ENCODE measurements at places on chromosomes 16 and 17.

DNA sequence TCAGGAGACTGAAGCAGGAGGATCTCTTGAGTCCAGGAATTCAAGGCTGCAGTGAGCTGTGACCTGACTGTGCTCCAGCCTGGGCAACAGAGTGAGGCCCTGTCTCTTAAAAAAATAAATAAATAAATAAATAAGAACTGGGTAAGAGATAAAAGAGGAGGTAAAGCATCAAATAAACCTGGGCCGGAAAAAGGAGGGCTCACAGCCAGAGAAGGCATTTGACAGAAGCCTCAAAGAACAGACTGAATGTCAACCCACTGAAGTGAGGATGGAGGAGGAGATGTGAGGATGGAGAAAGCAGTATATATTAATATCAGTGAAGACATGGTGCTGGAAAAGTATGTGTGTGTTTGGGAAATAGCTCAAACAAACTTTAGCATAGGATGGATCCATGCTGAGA, 6.1 kb downstream of the NOG start:
- DNase-seq = no peak

GRCh38 chr17:14289162-14289561, 11.7 kb upstream of the HS3ST3B1 start:
- DNase-seq = no peak

GRCh38 chr17:74631468-74632450, 8.2 kb upstream of the CD300E start:
- peak; percentile 40 for DNase-seq

- DNase-seq = peak; percentile 96
Measured at GRCh38 chr16:86387468-86388440, 122.6 kb upstream of the FOXF1 start.

DNA sequence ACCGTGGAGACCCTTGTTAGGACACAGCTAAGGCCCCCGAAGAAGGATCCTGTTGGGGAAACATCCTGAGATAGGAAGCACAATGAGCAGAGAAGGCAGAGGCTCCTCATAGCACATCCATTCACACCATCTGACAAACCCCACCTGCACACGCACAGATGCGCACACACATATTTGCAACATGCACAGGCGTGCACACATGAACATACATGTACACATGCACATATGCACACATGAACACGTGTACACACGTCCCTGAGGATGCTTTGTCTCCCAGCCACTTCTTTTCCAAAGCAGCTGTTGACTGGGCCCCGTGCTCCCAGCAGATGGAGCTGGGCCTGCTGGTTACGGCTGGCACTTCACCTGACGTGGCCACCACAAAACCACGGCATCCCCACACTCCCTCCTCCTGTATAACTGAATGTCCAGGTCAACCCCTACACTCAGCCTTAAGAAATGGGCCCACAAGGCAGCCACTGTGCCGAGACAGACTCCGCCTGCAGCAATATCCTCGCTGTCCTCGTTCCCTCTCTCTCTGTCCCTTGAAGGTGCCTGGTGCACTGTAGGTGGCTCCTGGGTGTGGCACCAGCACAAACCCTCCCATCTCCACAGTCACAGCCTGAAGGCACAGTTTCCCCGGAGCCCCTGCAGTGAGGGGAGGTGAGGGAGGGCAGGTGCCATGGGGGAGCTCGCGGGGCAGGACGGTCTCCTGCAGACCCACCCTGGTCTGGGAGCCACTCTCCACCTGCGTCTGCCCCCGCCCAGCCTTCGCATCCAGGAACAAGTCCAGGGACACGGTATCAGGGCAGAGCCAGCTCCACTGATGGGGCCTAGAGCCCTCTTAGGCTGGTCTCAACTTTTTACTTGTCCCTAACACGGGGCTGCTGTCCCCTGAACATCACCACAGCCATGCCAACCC, 183.0 kb downstream of the RBFOX3 start:
- no peak for DNase-seq

- no peak for DNase-seq
Measured at GRCh38 chr17:15929941-15930340, 15.0 kb upstream of the ADORA2B start.

- DNase-seq = no peak
Measured at GRCh38 chr16:57773019-57773418, 29.3 kb downstream of the KIFC3 start.

DNA sequence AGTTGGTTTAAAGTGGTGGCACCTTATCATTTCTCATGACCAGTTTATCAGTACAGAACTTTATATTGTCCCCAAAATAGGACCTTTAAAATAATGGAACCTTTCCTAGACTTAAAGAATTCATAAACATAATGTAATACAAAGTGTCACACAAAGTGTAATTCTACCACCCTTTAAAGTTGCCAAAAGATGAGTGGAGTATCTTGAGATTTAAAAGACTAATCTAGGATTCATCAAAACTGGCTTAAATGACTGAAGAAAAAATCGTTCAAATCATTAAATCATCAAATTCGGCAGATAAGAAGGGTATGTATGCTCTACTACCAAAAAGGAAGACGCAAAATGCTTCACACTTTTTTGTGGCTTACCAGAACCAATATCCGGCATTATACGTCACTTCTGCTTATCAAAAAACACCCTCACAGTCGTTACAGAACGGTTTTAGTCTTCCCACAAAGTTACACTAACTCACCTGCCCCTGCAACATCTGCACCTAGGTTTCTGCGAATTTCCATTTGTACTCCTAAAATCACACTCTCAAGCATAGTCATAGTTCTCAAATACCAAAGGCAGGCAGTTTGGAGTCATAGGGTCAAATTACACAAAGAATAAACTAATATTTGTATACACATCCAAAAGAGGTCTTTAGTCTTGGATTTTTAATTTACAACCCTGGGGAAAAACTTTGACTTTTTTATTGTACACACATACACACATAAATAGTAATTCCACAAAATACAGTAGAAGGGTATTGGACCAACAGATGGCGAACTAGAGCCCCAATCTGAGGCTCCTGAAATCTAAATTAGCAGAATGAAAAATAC, 1.4 kb upstream of the KANSL1 start:
- DNase-seq = peak; percentile 63

- peak; percentile 33 for DNase-seq
Measured at GRCh38 chr16:74603848-74604247, 3.1 kb downstream of the GLG1 start.

- DNase-seq = no peak
Measured at GRCh38 chr17:62193249-62193648, 128.2 kb upstream of the MED13 start.

All from cardiac fibroblast (primary cell).